T-helper 1 cell treated with Interleukin-12 subunit alpha and Interleukin-12 subunit beta and Interleukin-4 antibody, amounts not matched to agents 30 ng/mL and 1 ng/mL, for 36 hours (primary cell): ENCODE measurements at places on chromosomes 3 and 15. TPM values are rescaled to one million over a fixed set of nuclear protein-coding genes. Genes with fewer than 3 reads are reported as not detected.

Gene BBX
- total RNA-seq = 40.2 and 42.0 TPM in 2 replicates

Gene HDC
- 0.20 and 0.61 TPM in 2 replicates for total RNA-seq

Gene ECE2
- total RNA-seq = not detected in 2 replicates

Gene ZDHHC19
- total RNA-seq = not detected in 2 replicates

Gene EPB42
- total RNA-seq = not detected in 2 replicates

Gene VWA5B2
- not detected in 2 replicates for total RNA-seq

Gene FYCO1
- total RNA-seq = 24.7 and 25.2 TPM in 2 replicates

Gene ASB14
- not detected in 2 replicates for total RNA-seq

Gene GALNT15
- total RNA-seq = not detected in 2 replicates

Gene PLS1
- total RNA-seq = 5.0 and 5.6 TPM in 2 replicates

Gene CCR1
- total RNA-seq = 78.2 and 80.0 TPM in 2 replicates

Gene NPAP1
- not detected in 2 replicates for total RNA-seq

Gene A4GNT
- not detected in 2 replicates for total RNA-seq

Gene SMARCC1
- total RNA-seq = 113 and 120 TPM in 2 replicates

Gene ACAP2
- total RNA-seq = 64.9 and 71.5 TPM in 2 replicates
